ENCODE measurements at places on chromosomes 7 and 10.

- no peak for DNase-seq
These were observed 6.5 kb downstream of the ZNF438 start for GRCh38 chr10:31025142-31025541.

DNA sequence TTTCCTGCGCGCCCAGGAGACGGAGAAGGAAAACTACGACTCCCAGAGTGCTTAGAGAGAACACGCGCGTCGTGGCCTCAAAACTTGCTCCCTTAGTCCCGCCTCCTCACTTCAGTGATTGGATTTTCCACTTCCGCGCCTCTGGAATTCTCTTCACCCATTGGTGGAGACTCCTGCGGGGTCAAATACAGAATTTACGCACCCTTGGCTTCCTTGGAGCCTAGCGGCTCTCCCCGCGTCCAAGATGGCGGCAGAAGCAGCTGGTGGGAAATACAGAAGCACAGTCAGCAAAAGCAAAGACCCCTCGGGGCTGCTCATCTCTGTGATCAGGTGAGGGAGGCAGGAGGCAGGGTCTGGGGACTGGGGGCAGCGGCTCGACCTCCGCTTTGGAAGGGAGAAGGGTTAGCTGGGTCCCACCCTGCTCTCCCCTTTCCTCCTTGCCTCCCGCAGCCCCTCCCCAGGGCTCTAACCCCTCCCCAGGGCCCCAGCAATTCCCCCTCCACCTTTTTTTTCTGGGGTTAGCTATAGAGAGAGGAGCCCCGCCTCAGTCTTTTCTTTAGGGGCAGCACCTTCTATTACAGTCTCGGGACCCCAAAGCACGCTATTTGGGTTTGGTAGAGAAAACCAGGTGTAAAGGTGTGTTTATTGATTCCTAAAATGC lies at the start of gene EXOC4:
Gene EXOC4, plus strand, starts transcription at position 221 of the 661 bp plus-strand sequence.
- peak; percentile 66 for DNase-seq

DNA sequence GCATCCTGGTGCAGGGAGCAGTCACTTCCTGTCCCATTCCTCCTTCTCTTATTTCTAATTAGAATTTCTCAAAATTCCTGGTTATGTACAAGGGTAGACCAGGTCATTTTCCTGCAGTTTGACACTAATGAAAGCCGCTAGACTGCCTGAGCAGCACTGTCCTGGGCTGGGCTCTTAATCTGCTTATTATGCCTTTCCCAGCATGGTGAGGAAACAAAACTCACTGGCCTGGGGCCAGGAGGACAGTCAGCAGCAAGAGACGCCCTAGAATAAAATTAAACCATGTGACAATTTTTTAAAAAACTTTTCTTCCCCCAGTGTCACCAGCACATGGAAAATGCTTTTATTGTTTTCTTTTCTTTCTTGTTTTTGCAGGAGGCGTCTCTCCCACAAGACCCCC lies 647.5 kb downstream of the TYW1 start:
- no peak for DNase-seq

DNA sequence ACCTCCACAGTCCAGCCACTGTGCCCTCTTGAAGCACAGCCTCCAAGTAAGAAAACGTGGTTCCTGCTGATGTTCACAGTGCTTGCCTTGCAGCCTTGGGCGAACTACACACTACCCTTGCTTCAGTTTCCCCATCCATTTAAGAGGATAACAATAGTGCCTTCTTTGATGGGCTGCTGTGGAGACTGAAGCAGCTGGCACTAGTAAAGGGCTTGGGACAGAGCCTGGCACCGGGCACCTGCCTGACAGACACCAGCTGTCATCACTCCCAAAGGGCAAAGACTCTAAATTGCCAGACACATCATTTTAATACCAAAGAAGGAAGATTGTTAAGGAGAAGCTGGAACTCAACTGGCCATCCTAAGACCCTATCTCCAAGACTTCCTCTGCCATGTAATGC lies 3.1 kb upstream of the C10orf90 start:
- no peak for DNase-seq

- DNase-seq, result no peak
These were observed 3.5 kb downstream of the NRCAM start for GRCh38 chr7:108452707-108453106.

DNA sequence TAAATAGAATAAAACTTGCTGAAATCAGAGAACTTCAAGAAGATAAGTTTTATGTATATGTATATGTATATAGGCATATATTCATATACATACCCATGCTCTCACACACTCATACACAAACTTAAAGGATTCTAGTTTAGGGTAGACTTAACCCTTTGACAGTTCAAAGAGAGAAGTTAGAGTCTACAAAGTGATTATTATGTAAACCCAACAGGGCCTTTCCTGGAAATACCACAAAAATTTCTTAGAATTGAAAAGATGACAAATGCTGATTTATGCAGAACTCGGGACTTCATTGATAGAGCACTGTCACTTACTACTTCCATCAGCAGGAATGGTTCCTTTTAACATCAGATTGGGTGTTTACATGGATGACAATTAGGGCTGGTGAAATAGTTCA lies 763.5 kb downstream of the AUTS2 start:
- DNase-seq, result no peak

GRCh38 chr7:25288556-25289307 lies 60.4 kb upstream of the NPVF start:
- DNase-seq, result no peak

DNA sequence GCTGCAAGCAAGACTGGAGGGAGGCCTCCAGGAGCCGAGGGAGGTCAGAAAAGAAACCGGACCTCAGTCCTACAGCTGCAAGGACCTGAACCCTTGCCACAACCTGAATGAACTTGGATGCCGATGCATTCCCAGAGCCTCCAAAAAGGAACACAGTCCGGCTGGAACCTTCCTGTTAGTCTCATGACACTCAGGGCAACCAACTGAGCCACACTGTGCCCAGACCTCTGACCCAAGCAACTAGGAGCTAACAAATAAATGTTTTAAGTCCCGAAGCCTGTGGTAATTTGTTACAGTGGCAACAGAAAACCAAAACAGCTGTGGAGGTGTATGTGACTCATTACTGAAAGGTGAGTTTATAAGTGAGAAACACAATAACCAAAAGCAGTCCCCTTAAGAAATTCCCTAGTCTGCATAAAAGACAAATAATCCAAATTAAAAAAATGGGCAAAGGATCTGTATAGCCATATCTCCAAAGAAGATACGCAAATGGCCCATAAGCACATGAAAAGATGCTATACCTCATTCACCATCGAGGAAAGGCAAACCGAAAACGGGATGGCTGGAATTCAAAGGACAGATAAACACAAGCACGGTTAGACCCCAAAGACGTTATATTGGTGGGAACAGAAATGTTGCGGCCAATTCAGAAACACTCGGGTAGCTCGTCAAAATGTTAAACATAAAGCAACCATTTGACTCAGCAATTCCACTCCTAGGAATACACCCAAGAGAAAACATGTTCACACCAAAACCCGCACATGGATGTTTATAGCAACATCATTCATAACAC lies 24.8 kb downstream of the GNA12 start:
- DNase-seq, result no peak

DNA sequence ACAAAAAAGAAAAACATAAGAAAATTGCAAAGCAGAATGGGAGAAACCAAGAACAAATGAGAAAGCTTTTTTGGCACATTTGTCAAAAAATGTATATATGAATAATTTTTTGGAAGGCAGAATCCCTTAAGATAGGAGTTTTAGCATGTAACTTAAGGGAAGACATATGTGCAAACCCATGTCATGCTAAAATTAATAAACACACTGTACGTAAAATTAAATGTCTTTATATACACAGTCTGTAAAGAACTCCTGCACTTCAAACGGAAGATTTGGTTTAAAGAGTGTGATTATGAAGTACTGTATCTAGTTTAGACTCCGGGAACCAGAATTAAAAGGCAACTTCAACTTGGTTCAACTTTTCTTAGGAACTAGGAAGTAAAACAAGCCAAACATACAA lies 369.9 kb upstream of the TEX47 start:
- DNase-seq, result no peak

GRCh38 chr7:108308903-108309302 lies 147.3 kb downstream of the NRCAM start:
- DNase-seq, result no peak

GRCh38 chr7:7918736-7919448 lies 49.7 kb upstream of the GLCCI1 start:
- DNase-seq, result no peak

DNA sequence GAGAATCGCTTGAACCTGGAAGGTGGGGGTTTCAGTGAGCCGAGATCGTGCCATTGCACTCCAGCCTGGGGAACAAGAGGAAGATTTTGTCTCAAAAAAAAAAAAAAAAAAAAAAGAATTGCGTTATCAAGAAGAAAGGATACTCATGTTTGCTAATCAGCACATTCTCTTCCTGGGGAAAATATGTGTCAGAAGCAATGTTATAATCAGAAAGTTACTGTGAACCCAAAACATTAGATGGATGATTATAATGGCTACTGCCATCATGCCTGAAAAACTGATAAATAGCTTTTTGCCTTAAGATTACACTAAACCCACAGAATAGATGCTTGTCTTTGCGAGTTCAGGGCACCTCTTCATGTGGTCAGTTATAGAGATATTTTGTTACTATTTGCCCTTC lies 24.3 kb upstream of the GNAI1 start:
- DNase-seq, result no peak

DNA sequence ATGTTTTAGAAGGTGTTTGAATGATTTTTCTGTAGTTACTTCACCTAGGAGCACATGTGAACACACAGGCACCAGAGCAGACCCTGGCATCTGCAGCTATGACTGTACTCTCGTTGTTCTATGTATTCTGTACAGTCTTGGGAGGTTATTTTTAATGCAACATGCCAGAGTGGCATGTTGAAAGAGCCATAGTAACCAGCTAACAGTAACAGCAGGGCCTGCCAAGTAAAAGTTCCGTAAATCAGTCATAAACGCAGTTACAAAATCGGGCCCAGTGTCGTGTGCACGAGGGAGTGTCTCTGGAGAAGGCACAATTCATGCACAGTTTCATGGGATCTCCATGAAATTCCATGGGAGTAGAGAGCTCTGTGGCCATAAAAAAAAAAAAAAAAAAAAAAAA lies 108.3 kb upstream of the CDK6 start:
- DNase-seq, result no peak

GRCh38 chr10:13376297-13376696 lies 28.2 kb upstream of the SEPHS1 start:
- no peak for DNase-seq

DNA sequence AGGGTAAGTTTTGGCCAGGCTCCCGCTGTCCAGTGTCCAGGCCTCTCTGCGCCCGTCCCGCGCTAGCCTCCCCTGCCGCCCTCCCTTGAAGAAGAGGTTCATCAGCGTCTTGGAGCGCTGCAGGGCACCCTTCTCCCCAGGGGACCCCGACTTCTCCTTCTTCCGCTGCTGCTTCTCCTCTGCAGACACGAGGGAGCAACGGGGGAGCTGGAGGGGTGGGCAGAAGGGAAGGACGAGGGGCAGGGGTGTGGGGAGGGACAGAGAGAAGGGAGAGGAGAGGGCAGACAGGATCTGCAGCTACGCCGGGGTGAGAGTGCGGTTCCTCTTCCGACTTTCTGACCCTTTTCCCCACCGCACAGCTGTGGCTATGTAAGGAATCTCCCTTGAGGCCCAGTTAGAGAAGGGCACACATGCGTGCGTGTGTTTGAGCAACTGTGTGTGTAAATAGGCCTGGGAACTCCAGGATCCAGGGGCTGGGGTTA lies 12.8 kb downstream of the PDZD7 start:
- DNase-seq, result no peak

- no peak for DNase-seq
These were observed 464.1 kb downstream of the SUGCT start for GRCh38 chr7:40598915-40599314.

DNA sequence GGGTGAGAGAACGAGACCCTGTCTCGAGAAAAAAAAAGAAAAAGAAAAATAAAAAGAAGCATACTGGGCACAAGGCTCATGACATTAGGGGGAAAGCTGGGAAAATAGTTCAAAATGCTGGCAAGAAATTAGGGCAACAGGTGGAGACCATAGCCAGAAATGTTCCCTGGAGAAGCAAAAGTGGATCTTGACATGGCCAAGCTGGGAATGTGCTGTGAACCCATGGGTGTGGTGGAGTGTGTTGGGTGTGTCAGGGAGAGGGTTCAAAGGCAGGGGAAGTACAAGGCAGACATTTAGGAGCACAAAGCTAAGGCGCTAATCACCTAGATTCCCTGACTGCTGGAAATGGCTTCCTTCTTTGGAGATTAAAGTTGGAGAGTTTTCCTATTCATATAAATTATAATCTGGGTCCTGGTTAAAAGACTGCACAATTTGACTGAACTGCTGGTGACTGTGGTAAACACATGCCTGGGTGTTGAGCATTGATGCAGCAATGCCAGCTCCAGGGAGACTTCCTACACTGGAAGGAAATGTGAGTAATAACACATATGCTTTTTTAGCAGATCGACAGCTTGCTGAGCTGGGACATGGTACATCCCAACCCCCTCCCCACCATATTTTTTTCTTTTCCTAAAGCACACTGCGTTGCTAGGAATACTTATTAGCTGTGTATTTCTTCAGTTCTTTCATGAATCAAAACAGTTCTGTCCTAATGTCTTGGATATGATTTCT lies 70.1 kb upstream of the ARHGAP21 start:
- no peak for DNase-seq

- DNase-seq, result no peak
These were observed 349.6 kb downstream of the TFEC start for GRCh38 chr7:115680921-115681320.

DNA sequence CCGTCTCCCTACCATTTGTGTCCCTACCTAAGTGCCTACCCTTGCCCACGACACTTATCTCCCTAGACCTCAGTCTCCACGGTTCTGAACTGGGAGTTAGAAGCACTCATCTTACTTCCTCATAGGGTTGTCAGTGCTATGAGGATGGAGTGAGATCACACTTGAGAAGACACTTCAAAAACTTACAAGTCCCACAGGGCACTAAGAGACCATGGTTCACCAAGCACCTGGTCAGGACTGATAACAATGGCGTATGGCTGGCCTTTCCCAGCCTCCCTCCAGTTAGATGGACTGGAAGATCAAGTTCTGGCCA lies 43.2 kb downstream of the KCNMA1 start:
- no peak for DNase-seq

DNA sequence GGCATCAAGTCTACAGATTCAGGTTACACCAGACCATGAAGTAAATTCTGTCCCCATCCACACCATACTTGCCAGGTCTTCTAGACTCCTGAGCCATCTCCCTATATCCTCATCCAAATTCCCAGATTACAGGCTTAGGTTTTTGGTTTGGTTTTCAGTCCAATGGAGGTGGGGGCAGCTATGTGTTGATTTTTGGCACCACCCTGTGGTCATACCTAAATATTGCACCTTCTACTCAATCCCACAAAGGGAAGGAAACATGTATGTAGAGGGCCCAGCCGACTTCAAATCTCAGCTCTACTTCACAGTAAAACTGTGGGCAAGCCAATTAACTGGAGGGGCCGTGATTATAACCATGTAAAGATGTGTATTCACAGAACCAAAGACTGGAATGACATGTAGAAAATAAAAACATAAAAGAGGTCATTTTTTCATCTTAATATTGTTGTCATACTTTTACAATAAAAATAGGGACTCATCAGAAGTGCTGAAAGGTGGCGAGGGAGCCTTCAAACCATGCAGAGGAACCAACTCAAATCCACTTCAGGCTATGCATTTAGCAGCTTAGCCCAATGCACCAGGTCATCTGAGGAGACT lies 19.8 kb downstream of the ERCC6 start:
- no peak for DNase-seq

- no peak for DNase-seq
These were observed 387 bp downstream of the EPHA1 start for GRCh38 chr7:143408252-143408685.

Data from naive thymus-derived CD4-positive, alpha-beta T cell (primary cell).